C1 segment of cervical spinal cord (tissue), 14 donors: ENCODE measurements at places on chromosomes 16 and 17.

DNA sequence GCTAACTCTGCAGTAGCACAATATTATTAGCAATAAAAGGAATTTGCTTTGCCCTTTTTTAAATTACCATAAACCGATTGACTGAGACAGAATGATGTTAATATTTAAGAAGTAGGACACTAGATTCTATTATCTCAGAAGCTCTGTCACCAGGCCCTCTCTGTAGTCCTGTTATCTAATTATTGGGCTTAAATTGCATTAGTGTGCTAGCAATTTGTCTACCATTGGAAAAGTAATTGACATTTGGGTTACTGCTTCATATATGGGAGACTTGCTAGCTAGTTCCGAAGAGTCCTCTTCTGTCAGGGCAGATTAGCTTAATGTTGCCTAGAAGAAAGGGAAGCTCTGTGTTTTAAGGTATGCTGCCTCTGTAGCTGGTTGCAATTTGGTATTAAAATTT is 1107.3 kb upstream of the EEF2KMT start:
- no peak for DNase-seq

- DNase-seq: no peak
These were observed 13.7 kb upstream of the GUCY2D start for GRCh38 chr17:7988750-7989178.

DNA sequence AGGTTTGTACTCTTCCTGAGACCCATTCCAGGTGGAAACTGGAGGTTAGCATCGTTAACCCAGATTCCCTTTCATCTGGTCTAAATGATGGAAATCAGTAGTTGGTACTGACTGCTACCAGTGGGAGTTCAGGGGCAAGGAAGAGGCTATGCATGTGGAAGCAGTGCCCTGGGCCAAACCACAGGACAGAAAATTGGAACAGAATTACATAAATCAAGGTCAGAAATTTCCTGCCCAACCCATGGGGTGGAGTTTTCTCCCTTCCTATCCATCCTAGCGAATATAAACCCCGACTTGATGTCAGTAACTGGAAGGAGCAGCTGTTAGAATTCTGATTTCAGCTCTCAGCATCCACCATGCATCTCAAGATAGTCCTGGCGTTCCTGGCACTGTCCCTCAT is at the start of gene AOC2:
Gene AOC2, plus strand, starts transcription at position 310 of the 400 bp plus-strand sequence. Its CDS starts 47 bp downstream, at position 357.
- no peak for DNase-seq

GRCh38 chr16:48236286-48236685 is 7.8 kb upstream of the LONP2 start:
- DNase-seq: no peak

- DNase-seq: no peak
These were observed 94.1 kb downstream of the MRM3 start for GRCh38 chr17:876272-876671.

GRCh38 chr17:56592487-56593085 is 913 bp upstream of the NOG start:
- DNase-seq: no peak

DNA sequence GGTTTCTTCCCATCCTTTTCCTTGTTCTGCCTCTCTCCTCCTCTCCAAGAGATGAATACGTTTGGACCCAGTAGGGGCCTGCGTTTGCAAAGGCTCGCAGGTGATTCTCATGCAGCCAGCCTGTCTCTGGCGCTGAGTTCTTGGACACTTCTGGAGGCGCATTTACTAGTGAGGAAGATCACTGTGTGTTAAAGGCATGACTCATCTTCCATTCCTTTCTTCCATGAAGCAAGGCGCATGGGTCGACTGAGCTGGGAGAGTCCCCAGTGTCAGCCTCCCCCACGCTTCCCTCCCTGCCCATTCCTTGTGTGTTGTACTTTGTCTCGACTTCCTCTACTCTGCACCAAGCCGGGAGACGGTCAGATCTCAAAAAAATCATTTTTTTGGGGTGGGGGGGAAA is 159.9 kb upstream of the EEF2KMT start:
- DNase-seq: no peak

GRCh38 chr17:31692027-31692426 is 167.0 kb downstream of the COPRS start:
- DNase-seq: no peak

DNA sequence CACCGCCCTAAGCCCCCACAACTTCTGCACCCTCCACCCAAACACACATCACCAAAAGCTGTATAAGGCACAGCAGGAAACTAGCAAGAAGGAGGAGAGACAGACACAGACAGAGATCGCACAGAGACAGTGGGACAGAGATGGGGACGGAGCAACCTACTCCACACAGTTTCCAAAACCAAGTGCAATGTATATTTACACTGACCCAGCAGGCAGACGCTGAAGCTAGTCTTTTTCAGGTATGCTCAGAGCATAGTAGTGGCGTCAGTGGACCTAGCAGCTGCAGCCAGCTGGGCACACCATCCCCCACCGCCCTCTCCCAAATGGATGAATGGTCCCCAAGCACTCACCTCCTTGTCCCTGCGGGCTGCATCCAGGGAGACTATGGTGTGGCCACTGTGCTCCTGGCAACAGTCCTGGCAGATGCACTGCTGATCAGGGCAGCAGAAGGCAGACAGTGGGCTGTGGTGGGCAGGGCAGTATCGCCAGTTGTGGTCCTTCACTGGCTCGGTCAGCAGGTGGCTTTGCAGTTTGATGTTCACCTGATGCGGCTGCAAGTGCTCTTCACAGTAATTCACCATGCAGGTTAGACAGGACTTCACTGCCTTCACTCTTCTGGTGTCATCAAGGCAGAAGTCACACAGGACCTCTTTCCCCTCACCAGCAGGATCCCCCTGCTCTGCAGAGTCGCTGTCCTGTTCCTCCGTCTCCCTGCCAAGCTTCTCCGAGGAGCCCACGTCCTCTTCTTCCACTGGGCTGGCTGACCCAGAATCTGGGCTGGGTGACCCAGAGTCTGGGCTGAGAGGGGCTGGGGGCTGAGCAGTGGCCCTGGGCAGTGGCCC is 31.5 kb upstream of the FBXW10B start:
- peak; percentile 8 for DNase-seq
